ENCODE measurements at places on chromosomes 6 and 20.
A peak's percentile ranks its signal among the peaks of the same experiment; 100 is the strongest.

DNA sequence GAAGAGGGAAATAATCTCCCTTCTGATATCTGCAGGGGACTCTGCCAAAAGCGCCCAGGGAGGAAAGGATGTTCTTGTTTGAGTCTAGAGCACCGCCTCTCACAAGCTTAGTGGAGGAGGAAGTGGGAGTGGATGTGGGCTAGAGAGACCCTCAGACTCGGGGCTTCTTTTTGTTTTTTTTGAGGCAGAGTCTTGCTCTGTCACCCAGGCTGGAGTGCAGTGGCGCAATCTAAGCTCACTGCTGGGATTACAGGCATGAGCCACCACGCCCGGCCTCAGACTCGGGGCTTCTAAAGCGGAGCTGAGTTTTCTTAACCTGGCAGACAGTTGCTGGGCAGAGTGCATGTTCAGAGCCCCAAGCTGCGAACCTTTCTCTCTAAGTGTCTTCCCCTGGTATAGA, 310.8 kb downstream of the BMP7 start:
- DNase-seq, result no peak

DNA sequence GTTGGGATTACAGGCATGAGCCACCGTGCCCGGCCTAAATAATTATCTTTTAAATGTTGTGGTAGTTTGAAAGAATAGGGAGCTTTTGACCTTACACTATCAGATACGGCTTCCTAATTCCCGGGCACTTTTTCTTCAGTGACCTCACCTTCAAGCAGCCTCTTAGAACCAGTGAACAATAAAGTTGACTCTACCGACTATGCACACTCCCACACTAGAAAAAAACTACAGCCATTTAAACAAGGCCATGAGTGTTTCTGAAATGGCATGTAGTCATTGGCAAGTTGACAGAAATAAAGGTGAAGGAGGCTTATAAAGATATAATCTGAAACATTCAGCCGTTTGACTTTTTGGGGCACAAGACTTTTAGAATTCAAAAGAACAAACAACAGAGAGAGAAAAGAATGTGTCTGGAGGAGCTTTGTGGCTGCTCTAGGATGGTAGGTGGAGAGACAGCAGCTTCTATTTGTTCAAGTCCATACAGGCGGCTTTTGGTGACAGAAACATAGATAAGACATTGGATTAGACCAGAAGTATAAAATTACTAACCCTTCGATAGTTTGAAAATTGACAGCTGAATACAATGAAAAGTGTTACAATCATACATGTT, 75.2 kb downstream of the GJA1 start:
- no peak for DNase-seq

- no peak for DNase-seq
These were observed 174.8 kb upstream of the SUPT3H start for GRCh38 chr6:45552536-45552935.

DNA sequence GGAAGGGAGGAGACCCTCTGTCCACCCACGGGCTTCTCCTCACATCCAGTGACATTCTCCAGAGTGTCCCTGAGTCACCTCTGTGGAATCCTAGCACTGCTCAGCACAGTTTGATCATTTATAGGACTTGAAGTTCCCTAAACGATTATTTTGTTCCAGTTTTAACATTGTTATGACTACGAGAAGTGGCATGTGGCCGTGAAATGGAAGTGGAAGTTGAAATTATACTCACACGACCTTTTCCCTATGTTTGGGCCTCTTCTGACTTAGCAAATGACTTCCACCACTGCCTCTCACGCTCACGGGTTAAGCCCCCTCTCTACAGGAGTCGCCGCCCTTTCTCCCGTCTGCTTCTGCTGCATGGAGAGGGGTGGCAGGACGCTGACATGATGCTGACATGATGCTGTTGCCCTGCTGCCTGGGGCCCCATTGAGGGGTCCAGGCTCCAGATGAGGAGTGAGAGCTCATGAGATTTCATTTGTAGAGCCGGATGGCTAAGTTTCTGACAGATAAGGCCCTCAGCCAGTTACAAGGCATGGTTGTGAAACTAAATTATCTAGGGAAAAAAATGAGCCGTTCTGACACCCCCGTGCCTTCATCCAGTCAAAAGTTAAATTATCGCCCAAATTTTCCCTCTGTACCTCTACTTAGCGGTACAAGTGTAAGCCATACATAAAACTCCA, 153.6 kb upstream of the UST start:
- no peak for DNase-seq

- DNase-seq, result no peak
These were observed 2.8 kb upstream of the TOMM6 start for GRCh38 chr6:41784581-41785171.

DNA sequence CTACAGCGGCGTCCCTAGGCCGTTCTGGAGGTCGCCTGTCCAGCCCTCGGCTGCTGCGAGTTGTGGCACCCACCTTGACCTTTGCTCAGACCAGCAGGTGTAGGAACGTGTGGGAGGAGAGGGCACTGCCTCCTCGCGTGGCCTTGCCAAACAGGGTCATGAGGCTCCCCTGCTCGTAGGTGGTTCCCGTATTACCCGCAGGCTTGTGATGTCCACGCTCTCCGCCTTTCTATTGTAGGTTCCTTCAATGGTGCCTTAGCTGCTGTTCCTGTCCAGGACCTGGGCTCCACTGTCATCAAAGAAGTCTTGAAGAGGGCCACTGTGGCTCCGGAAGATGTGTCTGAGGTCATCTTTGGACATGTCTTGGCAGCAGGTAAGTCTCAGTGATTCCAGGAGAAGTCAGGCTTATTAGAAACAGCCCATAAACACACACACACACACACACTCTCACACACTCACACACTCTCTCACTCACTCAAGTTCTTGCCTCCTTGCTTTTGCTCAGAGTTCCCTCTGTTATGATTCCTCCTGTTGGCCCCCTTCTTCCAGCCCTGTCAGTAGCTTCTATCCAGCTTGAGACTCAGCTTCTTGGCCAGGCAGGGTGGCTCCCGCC, 942 bp downstream of the ACAT2 start:
- peak; percentile 12 for DNase-seq

DNA sequence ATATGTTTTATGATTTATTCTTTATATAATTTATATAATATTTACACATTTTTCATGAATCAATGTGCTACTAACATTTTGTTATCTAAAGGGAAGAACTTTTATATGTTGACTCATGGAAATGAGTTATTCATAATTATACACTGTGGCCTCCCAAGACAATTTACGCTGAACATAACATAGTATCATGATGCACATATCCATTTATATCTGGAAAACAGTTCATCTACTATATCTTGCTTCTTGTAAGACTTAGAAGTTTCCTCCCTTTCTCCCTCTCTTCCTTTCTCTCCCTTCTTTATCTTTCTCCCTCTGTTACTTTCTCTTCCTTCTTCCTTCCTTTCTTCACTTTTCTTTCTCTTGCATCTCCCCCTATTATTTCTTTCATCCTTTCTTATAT, 1.1 kb upstream of the EYS start:
- no peak for DNase-seq

DNA sequence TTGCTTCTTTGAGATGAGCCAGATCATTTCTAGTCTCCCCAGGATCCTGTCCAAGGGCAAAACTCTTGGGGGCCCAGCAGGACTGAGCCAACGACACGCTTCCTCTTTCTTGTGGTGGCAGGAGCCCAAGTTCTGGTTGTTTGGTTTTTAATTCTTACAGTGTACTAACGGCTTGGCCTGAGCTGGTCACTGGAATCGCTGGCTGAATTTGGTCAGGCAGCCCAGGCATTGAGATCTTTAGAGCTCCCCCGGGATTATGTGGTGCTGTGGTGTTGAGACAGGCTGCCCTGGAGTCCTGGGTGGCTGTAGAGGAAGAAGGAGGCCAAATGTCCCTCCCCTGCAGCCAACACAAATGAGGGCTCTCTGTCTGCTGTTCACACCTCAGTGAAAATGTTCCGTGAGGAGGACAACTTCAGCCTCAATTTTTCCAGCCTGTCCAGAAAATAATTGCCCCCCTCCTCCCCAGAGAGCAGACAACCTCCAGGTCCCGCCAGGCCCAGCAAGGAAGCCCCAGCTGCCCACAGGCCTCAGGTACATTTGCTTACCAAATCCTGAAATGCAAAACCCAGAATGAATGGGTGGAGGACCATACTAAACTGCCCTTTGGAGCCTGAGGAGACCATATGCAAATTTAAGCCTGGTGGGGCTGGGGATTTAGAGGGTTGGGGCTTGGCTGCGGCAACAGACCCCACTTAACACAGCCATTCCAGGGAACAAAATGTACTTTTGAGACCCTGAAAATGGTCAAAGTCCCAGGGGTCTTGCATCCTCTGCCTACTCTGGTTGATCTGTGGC, 23.6 kb downstream of the BNIP5 start:
- no peak for DNase-seq

Data from stimulated activated CD4-positive, alpha-beta T cell treated with anti-CD3 and anti-CD28 coated beads, Interleukin-1b, Interleukin-23, amount 100 ng/mL, for 48 hours (primary cell).